ENCODE measurements at places on chromosomes 6 and 20.

DNA sequence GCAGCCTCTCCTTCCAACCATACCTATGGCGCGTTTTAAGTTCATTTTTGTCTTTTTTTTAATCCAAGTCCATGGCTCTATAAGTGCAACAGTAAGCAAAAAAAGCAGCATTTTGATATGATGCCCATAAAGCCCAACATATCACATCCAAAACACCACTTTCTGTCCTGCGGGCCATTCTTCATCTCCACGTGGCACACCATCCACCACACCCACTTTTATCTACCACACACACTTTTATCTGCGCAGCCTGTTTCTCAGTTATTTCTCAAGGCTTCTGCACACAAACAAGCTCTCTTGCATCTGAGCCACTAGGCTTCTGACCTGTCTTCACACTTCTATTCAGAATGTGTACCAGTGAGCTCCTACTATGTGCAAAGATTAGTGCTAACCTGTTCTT lies 5.3 kb downstream of the GCLC start:
- no peak for DNase-seq

DNA sequence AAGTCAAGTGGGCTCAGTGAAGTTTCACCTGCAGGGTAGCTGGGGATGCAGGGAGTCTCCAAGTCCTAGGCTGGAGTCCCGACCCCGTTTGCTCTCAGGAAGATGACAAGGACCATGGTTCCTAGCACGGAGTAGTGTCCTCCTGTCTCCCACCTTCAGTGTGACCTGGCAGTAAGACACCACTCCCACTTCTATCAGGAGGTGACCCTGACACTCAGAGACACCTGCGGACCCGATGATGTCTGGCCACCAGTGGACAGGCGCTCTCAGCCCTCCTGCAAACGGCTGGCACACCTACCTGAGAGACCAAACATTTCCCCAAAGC lies 1.1 kb downstream of the SOD2 start:
- no peak for DNase-seq

- no peak for DNase-seq
Observed at GRCh38 chr20:5687884-5688283, 62.3 kb upstream of the SHLD1 start.

DNA sequence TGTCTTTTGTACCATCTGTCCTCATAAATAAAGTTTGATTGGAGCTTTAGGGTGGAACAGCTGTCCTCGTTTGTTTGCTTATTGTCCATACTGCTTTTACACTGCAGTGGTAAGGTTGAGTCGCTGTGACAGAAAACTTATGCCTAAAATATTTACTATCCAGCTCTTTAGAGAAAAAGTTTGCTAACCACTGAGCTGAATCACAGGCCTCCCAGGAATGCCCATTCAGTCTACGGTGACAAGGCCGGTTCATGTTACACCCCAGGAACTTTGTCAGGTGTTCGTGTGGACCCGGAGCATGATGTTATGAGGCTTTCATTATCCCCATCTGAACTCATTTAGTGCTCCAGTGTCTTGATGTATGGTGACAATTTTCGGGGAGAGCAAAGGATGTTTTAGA lies 401.1 kb downstream of the SAMD5 start:
- DNase-seq: no peak

GRCh38 chr20:22789676-22790075 lies 205.3 kb upstream of the FOXA2 start:
- DNase-seq: no peak

GRCh38 chr6:49855221-49855620 lies 11.1 kb downstream of the CRISP1 start:
- no peak for DNase-seq

GRCh38 chr6:110357298-110357663 lies 868 bp downstream of the METTL24 start:
- no peak for DNase-seq

- peak; percentile 41 for DNase-seq
Observed at GRCh38 chr6:89828988-89829471, 650 bp upstream of the CASP8AP2 start.

- no peak for DNase-seq
Observed at GRCh38 chr6:17389274-17389847, 4.0 kb upstream of the CAP2 start.

- DNase-seq: no peak
Observed at GRCh38 chr6:145213614-145214013, 521.7 kb downstream of the EPM2A start.

GRCh38 chr6:30450909-30451841 lies 38.1 kb upstream of the HLA-E start:
- peak; percentile 74 for DNase-seq

GRCh38 chr20:54385746-54386145 lies 89.6 kb upstream of the DOK5 start:
- DNase-seq: no peak

- no peak for DNase-seq
Observed at GRCh38 chr20:61608275-61609085, 356.4 kb downstream of the CDH4 start.

GRCh38 chr6:142324111-142324510 lies 22.3 kb downstream of the ADGRG6 start:
- no peak for DNase-seq

GRCh38 chr6:30647242-30648116 lies 546 bp downstream of the C6orf136 start:
- peak; percentile 88 for DNase-seq

DNA sequence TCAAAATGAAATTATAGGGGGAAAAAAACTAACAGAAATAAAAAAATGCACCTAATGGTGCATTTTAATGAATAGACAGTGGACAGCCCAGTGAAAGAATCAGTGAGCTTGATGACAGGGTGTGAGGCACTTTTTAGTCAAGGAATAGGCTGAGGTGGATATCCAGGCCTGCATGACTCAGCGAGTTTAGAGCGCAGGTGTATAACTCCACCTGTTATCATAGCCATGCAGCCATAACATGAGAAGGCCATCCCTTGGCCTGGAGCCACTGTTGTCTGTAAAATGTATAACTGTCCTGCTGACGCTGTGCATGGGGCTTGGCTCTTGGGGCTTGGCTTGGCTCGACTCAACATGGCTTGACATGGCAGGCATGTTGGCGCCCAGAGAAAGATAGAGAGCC lies 331.5 kb upstream of the NOX3 start:
- no peak for DNase-seq

Data from CD4-positive, alpha-beta T cell treated with Interleukin-17A for 4 hours (primary cell).